ENCODE measurements at places on chromosomes 2 and 18. TPM values are rescaled to one million over a fixed set of nuclear protein-coding genes. Genes with fewer than 3 reads are reported as not detected.

- DNase-seq: no peak
Observed at GRCh38 chr2:105437708-105438103, 38.9 kb upstream of the FHL2 start.

DNA sequence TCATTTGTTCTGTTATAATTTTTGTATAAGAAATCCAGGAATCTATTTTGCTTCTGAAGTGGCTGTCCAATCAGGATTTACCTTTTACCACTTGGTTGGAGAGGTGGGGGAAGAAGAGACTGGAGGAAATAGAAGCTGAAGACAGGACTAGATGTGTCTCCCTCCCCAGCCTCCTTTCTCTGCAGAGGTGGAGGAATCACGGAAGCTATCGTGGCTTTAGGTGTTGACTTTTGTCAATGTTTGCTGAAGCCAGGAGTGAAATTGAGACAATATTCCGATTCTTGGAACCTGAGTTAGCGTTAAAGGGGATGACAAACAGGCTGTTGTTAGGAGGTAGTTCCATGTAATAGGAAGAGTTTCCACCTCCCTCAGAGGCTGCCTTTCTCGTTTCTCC is 43.5 kb downstream of the PDCL3 start:
- DNase-seq: no peak

Gene MYL1
- total RNA-seq: not detected

Gene IL1F10
- total RNA-seq: not detected

Gene CCDC85A
- total RNA-seq: 3.7 TPM

Gene PDE11A
- 3.5 TPM for total RNA-seq

Data from thoracic aorta (tissue), 2 donors.